ENCODE measurements at places on chromosomes 1 and 21.

GRCh38 chr1:3577300-3577699 lies 34.0 kb downstream of the MEGF6 start:
- DNase-seq, result no peak

GRCh38 chr1:5910666-5911065 lies 81.6 kb downstream of the NPHP4 start:
- DNase-seq, result no peak

- no peak for DNase-seq
Observed at GRCh38 chr1:15500184-15501178, 23.5 kb downstream of the CASP9 start.

- DNase-seq, result peak; percentile 27
Observed at GRCh38 chr1:202625416-202626360, 84.6 kb downstream of the SYT2 start.

DNA sequence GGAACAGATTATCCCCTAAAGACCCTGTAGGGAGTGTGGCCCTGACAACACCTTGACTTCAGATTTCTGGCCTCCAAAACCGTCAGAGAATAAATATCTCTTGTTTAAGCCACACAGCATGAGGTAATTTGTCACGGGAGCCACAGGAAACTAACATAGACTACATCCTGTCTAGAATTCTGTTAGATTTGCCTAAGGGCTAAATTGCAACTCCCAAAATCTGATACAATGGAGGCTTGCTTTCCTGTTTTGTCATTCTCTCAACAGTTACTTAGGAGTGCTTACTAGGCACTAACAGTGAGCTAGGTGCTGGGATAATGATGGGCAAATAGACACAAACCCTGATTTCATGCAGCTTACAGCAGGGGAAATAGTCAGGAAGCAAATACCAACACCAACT lies 141.6 kb downstream of the MIS18A start:
- no peak for DNase-seq

GRCh38 chr1:234769986-234770795 lies 160.2 kb upstream of the IRF2BP2 start:
- DNase-seq, result no peak

- DNase-seq, result no peak
Observed at GRCh38 chr1:19710825-19711611, 46.3 kb downstream of the HTR6 start.

DNA sequence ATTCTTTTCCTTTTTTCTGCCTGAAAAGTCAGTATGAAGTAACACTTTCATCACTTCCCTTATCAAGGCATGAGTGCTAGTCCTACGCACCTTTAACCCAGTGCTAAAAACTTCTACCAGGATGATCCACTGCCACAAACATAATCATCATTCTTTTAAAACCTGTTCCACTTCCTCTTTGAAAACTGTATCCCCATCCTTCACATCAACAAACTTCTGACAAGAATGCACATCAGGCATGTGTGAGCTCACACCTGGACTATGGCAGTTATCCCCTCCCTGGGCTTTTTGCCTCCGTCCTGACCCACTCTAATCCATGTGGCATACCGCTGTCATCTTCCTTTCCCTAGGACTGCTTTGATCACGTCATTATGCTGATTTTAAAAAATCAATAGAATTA lies 70.2 kb downstream of the ESRRG start:
- no peak for DNase-seq

DNA sequence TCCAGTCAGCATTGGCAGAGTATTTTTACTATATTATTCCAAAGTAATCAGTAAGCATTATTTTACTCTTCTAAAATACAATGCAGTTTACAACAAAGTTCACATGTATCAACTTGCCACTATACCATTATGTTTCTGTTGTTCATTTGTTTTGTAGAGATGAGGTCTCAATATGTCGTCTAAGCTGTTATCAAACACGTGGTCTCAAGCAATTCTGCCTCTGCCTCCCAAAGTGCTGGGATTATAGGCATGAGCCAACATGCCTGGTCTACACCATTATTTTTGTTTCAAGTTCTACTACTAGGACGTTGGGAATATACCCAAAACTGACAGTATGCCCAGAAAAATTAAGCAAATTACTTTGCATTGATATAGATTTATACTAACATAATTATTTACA lies 19.8 kb downstream of the FAF1 start:
- DNase-seq, result no peak

DNA sequence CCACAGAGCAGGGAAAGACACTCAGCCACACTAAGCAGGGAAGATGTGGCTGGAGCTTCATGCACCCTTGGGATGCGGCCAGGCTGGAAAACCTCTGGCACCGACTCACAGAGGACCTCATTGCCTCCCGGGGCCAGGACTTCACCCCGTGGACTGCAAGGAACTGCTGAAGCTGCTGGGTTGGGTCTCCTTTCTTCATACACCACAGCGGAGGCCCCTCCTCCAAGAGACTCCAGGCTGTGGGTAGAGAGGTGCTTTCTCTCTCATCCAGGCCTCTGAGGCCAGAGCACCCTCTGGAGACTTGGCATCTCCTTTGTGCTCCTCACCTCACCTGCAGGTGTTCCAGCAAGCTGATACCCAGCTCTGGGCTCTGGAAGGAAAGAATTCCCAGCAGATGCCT lies 76.0 kb upstream of the EDN2 start:
- DNase-seq, result no peak

DNA sequence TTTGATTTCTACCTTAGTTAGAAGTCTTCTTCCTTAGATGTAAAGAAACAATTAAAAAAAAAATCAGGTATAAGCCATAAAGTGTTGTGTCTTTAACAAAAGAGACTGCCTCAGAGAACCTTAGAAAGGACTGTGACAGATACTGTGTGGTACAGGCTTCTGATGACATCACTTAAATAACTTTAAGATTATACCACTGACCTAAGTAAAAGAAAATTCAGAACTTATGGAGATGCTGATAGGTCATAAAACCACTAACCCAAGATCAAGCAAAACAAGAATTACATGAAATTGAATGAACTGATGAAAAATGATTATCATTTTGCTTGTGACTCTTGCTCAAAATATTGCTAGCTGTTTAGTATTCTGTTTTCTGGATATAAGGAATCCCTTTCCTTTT lies 220.8 kb downstream of the NRIP1 start:
- no peak for DNase-seq

DNA sequence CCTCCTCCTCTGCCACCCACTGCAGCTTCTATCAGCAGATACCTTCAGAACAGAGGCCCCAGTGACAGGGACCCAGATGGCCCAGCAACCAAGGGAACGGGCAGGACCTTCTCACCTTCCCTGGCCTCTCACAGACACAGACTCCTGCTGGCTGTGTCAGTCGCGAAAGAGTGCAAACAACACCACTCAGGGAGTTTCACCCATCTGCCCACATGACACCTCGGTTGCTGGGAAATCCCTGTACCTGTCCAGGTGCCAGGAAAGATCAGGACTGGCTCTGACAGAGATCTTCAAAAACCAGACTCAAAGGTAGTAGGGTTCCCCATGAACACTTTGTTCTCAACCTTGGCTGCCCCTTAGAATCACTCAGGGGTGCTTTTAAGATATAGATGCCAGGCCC lies 83.5 kb upstream of the HIVEP3 start:
- DNase-seq, result no peak
